Urothelium cell line (cell line): ENCODE measurements at places on chromosomes 7 and 10.

GRCh38 chr7:114687238-114687637, 234.7 kb upstream of the MDFIC start:
- no peak for DNase-seq

- no peak for DNase-seq
Measured at GRCh38 chr10:102287538-102287937, 42.2 kb downstream of the GBF1 start.

DNA sequence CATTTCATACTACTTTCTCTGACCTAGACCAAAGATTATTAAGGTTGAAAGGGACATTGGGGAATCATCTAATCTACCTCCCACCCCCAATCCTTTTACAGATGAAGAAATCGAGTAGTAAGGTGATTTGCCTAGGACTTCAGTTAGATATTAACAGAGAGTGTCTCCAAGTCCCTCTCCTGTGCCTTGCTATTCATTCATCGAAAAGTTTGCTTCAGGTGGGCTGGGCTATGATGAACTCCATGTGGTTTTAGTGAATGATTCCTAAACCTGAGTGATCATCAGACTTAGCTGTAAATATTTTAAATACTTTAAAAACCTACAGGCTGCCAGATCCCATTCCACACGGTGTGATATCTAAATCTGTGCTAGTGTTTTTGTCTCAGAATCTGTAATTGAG, 259.4 kb upstream of the SORCS1 start:
- no peak for DNase-seq

- DNase-seq, result no peak
Measured at GRCh38 chr7:30915751-30916150, 4.1 kb downstream of the AQP1 start.

- DNase-seq, result no peak
Measured at GRCh38 chr7:13016592-13017332, 329.3 kb downstream of the ARL4A start.

DNA sequence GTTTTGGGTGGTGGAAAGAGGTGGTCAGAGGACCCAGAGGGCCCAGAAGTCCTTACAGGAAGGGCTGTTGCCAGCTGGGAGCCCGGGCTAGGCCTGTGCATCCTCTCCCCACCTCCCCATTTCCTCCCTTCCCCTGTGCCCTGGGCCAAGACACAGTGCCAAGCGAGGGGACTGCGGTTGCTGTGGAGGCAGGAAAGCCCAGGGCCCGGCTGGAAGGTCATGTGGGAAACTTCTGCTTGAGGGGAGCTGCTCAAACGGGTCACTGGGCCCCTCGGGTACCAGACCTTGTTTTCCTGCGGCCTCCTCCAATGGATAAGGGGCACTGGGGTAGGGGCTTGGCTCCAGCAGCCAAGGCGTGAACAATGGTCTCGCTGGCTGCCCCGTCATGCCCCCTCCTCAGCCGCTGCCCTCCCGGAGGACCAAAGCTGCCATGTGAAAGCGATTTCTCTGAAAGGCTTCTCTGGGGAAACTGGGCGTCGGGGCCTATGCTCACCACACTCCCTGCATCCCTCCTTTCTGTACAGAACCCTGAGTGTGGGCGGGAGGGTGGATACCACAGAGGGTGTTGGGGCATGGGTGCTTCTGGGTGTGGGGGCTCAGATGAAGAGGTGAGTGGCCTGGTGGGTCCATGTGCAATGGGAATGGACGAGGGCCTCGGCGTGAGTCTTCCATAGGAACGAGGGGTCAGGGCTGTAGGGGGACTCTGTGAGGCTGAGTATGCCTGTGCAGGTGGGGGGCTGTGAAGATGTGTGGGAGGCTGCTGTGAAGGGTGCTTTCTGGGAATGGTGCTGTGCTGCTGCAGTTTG, 135.3 kb downstream of the PTPN20 start:
- DNase-seq, result no peak

GRCh38 chr10:133277277-133277992, 767 bp upstream of the ADAM8 start:
- DNase-seq, result no peak

GRCh38 chr10:78650122-78650521, 418.6 kb upstream of the ZMIZ1 start:
- DNase-seq, result no peak

- DNase-seq, result no peak
Measured at GRCh38 chr10:128448796-128449195, 322.6 kb upstream of the MKI67 start.
